T follicular helper cell (primary cell): ENCODE measurements at places on chromosomes 13 and 19.

- peak; percentile 96 for DNase-seq
These were observed 16.0 kb upstream of the COLGALT1 start for GRCh38 chr19:17539238-17540117.

DNA sequence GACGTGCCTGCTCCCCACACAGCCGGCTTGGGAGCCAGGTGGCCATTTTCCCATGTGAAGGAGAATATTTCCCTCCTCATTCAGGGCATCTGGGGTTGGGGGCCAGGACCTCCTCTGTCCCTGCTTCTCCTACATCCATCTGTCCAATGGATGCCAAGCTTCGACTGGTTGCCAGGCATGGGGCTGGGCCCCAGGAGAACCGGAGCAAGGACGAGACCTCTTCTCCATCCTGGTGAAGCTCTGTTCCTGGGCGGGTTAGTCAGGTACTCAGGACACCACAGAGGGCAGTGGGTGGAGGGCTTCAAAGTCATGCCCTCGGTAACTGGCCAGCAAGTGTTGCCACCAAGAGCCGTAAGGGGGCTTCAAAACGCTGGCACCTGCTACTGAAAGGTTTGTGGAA lies 22.3 kb upstream of the SLC15A1 start:
- DNase-seq, result no peak

DNA sequence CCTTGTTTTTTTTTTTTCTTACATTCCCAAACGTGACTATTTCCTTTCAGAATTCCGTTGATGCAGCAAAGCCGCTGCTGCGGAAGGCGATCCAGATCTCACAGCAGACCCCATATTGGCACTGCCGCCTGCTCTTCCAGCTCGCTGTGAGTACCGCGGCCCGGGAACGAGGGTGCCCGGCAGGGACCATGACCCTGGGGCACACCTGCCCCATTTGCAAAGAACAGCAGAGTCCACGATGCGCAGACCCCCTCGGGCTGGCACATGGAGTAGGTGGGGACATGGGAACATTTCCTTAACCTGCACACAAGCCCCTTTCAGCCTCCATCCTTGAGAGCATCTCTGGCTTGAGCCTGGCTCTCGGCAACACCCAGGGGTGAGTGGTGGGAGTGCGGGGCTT lies 16.5 kb downstream of the MAU2 start:
- DNase-seq, result no peak

DNA sequence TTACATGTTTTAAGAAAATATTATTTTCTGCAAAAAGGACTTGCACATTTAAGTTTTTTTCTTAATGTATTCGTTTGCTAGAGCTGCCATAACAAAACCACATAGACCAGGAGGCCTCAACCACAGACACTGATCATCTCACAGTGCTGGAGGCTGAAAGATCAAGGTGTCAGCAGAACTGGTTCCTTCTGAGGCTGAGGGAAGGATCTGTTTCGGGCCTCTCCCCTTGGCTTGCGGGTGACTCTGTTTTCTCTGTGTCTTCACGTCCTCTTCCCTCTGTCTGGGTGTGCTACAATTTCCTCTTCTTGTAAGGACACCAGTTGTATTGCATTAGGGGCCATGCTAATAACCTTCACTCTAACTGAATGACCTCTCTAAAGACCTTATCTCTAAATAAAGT lies 364.2 kb downstream of the IRS2 start:
- no peak for DNase-seq

DNA sequence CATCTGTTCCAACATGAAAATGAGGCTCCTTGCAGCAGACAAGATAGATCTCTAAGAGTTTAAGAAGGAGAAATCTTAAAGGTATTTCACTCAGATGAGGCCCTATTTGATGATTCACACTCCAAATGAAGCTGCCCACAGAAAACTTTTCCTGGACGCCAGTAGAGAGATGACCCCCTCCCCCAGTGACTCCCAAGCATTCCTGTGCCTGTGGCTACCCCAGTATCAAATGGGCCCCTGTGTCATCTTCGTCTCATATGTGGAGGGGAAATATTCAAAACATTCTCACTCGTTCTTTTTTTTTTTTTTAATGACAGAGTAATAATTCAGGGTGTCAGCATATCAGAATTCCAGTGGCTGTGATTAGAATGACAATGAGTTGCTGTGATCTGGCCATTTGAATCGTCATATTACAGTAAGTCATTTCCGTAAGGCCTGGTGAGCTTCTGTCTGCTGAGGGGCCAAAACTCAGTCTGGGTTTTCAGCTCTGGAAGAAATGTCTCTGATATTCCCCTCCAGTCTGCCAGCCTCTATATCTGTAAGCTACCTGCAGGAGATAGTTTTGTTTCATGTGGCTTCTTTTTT lies 194.7 kb downstream of the URI1 start:
- no peak for DNase-seq

DNA sequence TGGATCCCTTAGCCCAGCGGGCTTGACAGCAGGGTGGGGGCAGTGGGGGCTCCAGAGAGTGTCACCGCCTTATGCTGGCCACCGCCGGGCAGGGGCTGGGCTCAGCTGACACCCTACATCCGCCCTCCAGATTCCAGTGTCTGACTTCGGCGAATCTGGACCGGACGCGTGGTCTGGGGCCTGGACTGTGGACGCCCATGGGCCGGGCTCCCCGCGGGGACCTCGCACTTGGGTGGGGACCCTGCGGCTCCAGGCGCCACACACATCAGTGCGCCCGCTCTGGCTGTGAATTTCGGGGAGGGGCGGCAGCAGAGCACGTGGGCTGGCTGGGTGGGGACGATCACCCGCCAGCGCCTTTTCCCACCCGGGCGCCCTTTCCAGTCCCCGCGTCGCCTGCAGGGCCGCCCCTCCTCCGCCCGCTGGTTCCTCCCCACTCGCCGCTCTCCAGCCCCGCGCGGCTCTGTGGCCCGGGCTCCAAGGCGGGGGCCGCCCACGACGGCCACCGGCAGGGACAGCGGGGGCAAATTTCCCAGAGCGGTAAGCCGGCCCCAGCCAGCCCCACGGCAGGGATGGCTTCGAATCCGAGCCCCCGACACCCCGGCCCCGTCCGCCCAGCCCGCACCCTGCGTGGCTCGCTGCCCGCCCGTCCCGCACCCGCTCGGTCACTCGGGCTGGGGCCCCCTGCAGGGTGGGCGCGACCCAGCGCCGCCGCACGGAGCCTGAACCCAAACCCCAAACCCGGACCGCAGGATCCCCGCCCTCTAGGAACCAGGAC lies 23.3 kb upstream of the ZNF99 start:
- DNase-seq, result no peak

GRCh38 chr13:43785261-43785649 lies 1.5 kb downstream of the ENOX1 start:
- DNase-seq, result no peak

DNA sequence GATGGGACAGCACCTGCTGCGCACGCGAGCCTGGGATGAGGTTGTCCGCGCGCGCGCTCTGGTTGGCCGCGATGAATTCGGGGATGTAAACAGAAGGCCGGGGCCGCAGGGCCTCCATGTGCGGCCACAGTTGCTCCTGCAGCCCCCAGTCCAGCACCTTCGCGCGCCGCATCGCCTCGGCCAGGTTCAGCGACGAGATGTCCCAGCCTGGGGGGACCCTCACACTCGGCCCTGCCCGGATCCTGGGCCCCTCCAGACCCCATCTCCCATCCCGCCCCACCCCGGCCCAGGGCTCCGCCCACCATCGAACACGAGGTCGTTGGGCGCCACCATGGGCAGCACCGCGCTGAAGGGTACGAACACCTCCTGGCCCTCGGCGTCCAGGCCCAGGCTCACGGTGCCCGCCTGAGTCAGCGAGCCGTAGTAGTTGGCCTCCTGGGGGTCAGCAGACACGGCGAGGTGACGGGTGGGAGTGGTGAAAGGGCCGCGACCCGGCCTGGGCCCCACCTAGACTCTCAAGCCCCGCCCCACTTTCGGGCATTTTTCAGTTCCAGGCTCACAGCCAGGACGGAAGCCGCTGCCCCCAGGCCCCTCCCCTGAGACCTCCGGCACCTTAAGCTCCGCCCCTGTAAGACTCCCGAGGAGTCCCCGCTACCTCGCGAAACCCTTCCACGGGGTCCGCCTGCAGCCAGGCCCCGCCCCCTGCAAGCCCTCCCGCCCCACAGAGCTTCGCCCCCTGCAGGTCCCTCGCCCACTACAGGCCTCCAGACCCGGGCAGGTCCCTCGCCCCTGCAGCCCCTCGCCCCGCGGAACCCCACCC lies 1.1 kb downstream of the ISYNA1 start:
- DNase-seq, result peak; percentile 65

- DNase-seq, result no peak
These were observed 7.9 kb upstream of the F10 start for GRCh38 chr13:113114511-113115362.

GRCh38 chr13:113468029-113468428 lies 14.7 kb upstream of the ADPRHL1 start:
- DNase-seq, result no peak

- no peak for DNase-seq
These were observed 10.8 kb downstream of the GYS1 start for GRCh38 chr19:48982280-48982679.

- no peak for DNase-seq
These were observed 16.1 kb upstream of the MCF2L start for GRCh38 chr13:112952759-112953551.

GRCh38 chr13:43776501-43777079 lies 10.2 kb downstream of the ENOX1 start:
- no peak for DNase-seq

GRCh38 chr13:104206450-104207044 lies 1140.3 kb upstream of the SLC10A2 start:
- DNase-seq, result no peak

- DNase-seq, result no peak
These were observed 53.6 kb upstream of the UBL3 start for GRCh38 chr13:29903996-29904395.

DNA sequence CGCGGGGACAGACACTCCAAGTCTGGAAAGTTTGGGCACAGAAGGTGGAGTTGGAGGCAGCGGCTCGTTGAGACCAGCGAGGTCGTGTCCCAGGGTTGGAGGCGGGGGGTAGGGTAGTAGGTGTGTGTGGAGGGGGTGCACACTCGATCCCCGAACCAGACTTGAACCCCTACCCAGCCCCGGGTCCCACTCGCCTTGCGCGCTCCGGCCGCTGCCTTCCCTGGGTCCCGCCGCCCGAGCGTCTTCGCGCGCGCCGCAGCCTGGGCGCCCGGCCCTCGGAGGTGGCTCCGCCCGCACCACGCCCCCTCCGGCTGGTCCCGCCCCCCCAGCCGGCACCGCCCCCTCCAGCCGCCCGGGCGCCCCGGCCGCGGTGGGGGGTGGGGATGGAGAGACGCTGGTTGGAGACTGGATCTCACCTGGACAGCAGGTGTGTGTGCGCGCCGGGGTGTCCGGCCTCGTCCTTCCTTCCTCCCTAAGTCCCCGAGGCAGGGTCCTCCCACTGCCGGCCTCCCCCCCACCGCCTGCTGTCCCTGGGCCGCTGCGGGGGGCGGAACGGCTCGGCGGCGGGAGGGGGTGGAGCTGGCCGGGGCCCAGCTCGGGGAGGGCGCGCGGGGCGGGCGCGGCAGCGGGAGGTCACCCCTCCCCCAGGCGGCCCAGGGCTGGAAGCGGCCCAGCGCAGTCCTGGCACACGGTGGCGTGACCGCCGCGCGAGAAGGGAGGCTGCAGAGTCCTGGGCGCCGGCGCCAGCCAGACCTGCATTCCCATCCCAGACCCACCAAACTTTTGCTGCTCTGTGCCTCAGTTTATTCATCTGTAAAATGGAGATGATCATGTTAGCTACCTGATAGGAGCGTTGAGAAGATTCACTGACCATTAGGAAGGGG lies at the start of gene KANK2:
KANK2 (minus strand) TSS at position 255 of the 884 bp plus-strand sequence. CDS start 3,034 bp downstream, outside the sequence.
- DNase-seq, result peak; percentile 51

- no peak for DNase-seq
These were observed 83.0 kb downstream of the POLR1D start for GRCh38 chr13:27704681-27705080.

DNA sequence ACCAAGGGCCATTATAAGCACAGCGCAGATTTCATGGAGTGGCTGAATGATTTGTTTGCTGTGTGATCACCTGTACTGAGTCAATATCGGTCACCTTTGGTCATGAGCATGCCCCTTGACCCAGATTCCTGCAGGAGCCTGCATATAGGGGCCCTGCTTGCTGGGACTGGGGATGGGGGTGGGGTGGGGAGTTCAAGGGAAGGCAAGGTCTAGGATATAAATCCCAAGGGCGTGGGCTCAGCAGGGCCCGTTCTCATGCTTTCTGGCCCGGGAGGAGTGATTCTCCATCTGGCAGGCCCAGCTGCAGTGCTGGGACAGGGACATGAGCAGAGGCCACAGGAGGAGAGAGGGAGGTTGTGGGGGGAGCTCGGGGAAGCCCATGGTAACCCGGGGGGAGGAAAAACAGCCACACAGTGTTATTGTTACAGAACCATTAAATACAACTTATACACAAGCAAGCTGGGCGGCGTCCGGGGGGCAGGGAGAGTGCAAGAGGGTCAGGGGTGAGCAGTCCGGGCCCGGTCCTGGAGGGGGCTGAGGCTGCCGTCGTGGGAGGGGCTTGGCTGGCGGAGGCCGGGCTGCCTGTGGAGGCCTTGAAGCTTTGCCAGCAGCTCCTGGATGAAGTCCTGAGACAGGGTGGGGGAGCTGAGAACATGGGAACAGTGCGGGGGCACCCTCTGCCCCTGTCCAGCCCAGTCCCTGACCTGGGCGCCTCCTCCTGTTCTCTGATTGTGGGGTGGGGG lies 5.2 kb downstream of the PPP1R14A start:
- DNase-seq, result no peak

DNA sequence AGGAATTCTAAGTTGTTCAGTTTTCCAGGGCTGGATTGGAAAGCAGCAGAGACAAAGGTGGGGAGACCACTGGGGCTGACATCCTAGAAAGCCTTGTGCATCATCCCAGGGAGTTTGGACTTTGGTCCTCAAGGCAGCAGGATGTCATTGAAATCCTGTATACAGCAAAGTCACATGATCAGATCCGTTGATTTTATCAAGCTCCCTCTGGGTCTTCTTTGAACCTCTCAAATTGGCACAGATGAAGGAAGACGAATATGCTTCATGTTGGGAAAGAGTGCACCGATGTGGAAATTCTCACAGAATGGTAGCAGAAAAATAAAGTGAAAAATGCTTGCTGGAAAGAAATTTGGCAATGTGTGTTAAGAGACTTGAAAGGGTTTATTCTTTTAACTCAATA lies 149.8 kb upstream of the TMTC4 start:
- no peak for DNase-seq

DNA sequence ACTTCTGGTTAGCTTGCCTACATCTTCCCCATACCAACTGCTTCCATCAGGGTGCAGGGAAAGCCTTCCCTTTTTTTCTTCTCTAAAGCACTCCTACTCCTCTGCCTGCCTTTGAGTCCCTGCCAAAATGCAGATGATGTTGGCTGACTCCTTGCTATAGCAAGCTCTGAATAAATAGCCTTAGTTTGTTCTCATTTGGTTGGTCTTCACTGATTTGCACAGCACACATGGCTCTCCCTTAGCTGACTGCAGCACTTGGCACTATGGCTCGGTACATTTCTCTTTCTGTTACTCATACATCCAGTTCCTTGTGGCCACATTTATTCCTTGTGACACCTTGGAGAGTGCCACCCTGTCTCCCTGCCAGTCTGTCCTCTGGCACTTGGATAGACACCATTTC lies 249.8 kb downstream of the DCLK1 start:
- DNase-seq, result no peak

GRCh38 chr13:110132225-110132982 lies 174.6 kb downstream of the COL4A1 start:
- no peak for DNase-seq

GRCh38 chr13:31769575-31769974 lies 30.2 kb downstream of the RXFP2 start:
- DNase-seq, result no peak
